Activated naive CD4-positive, alpha-beta T cell treated with anti-CD3 and anti-CD28 coated beads, Interleukin-2, amount 50 U/mL, for 72 hours (primary cell): ENCODE measurements at places on chromosomes 2 and 18. TPM values are rescaled to one million over a fixed set of nuclear protein-coding genes. Genes with fewer than 3 reads are reported as not detected.

- no peak for DNase-seq
Measured at GRCh38 chr18:40494603-40495002, 1460.4 kb upstream of the PIK3C3 start.

DNA sequence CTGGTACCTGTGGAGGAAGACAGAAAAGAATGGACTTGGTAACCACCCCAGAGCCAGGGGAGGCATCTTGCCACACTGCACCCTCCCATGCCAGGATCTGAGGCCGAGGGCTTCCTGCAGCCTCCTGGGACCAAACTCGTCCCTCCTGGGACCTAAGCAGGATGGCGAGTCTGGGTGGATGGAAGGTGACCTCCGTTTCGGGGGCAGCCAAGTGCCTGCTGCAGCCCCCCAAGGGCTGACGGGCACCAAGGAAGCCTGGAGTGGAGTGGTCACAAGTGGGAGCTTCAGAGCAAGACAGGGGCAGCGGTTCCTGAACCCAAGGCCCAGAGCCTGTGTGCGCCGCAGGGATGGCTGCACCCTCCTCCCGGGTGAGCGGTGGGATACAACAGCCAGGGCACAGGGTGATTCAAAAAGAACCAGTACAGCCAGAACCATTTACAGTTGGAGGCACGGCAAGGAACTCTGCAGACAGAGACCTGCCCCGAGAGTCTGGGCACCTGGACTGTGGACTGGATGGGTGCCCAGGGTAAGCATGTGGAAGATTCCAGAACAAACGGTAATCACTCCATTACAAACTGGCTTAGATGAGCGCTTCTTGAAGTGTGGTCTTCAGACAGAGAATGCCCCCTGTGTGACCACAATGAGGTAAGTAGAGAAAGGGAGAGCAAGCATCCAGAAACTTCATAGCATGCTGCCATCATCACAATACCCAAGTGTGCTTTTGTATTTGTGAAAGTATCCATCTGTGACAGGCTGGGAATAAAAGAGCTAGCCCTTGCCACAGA lies 12.1 kb downstream of the HS1BP3 start:
- no peak for DNase-seq

DNA sequence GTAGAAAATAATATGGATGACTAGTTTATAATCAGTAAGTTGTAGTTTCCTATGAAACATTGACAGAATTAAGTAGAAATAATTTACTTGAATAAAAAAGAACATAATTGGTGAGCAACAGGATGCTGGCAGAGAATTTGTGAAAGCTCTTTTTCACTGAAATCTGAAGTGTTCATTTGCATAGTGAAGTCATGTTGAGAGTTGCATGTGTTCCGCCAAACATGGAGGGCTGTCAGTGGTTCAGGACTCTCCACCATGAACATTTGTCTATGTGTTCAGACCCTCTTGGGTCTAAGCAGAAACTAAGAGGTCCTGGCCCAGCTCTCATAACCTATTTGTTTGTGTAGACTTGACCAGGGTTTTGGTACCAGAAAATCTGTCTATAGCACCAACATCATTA lies 182.5 kb upstream of the LINC00305 start:
- DNase-seq = no peak

- no peak for DNase-seq
Measured at GRCh38 chr2:7627583-7627982, 710.4 kb downstream of the RNF144A start.

GRCh38 chr2:234136461-234136860 lies 86.0 kb downstream of the SPP2 start:
- DNase-seq = no peak

- no peak for DNase-seq
Measured at GRCh38 chr2:143622106-143622505, 492.9 kb downstream of the ARHGAP15 start.

DNA sequence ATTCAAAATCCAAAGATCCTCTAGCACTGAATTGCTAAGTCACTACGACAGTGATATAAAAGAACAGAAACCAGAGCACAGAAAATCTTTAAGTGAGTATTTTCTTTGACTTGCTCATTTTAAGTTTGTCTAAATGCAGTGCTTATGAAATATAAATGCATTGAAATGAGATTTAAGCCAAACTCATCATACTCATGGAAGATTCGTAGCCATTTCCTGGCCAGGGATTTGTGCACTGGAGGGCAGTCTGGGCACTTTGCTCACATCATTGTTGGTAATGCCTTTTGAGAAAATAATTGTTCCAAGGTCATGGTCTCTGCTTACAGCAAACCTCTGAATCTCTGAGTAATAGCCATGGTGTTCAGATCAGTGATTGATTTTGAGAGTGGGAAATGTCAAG lies 307.7 kb downstream of the ARHGAP15 start:
- DNase-seq = no peak

GRCh38 chr2:174243812-174244211 lies 4.5 kb downstream of the OLA1 start:
- no peak for DNase-seq

DNA sequence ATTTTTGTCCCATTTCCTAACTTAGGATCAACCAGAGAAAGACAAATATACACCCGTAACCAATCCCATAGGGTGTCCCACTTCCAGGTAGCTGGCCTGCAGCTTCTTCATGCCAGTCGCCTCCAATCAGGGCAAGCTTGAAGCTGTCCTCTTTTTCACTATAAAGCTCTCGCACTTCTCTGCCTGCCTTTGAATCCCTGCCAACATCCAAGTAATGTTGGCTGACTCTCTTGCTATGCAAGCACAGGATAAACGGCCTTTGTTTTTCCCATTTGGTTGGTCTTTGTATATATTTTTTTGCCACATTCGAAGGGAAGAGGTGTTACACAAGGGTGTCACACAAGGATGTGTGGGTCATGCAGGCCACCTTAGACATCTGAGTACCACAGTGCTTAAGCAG lies 388.8 kb downstream of the CBLN2 start:
- DNase-seq = no peak

- no peak for DNase-seq
Measured at GRCh38 chr2:221715523-221716247, 143.6 kb upstream of the EPHA4 start.

DNA sequence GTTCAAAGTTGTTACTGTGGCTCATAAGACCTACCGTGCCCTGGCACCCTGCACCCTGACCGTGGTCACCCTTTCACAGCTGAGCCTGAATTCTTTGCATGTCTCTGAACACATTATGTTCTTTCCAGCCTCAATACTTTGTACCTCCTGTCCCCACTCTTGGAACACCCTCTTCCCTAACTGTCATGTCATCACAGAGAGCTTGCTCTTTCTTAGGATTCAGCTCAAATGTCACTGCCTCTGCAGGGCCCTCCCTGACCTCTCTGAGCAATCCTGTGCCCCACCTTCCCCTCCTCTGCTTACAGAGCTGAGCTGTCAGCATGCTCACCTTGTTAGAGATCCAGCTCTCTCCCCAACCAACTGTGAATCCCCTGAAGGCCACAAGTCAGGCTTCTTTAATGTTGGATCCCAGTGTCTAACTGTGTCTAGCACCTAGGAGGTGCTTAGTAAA lies 15.0 kb downstream of the PRKAG3 start:
- no peak for DNase-seq

GRCh38 chr18:79644006-79644665 lies 35.5 kb upstream of the CTDP1 start:
- DNase-seq = peak; percentile 76

GRCh38 chr2:229901819-229902218 lies 20.0 kb downstream of the TRIP12 start:
- DNase-seq = no peak

DNA sequence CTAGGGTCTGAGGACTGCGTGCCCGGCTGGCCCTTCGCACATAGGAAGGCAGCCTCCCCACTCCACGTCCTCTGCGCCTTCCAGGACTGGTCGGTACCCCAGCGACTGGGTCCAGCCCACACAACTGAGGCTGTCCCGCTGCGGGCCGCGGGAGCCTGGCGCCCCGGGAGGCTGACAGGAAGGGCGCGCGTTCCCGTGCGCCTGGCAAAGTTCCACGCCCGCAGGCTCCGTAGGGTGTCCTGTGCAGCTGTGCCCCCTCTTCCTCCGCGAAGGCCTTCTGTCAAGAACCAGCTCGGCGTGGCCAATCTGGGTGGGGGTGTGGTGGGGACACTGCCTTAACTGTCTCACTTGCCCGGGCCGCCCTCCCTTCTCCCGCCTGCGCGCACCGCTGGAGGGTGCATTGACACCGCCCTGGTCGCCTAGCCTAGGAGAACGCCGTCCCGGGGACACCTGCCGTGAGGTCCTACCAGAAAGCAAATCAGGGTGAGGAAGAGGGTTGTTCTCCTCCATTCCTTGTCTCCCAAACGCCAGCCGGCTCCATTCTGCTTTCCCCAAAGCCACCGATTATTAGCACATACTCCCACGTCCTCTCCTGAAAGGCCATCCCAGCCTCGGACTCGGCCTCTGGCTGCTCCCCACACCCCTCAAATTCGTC lies 618 bp upstream of the LYPD1 start:
- DNase-seq = no peak

DNA sequence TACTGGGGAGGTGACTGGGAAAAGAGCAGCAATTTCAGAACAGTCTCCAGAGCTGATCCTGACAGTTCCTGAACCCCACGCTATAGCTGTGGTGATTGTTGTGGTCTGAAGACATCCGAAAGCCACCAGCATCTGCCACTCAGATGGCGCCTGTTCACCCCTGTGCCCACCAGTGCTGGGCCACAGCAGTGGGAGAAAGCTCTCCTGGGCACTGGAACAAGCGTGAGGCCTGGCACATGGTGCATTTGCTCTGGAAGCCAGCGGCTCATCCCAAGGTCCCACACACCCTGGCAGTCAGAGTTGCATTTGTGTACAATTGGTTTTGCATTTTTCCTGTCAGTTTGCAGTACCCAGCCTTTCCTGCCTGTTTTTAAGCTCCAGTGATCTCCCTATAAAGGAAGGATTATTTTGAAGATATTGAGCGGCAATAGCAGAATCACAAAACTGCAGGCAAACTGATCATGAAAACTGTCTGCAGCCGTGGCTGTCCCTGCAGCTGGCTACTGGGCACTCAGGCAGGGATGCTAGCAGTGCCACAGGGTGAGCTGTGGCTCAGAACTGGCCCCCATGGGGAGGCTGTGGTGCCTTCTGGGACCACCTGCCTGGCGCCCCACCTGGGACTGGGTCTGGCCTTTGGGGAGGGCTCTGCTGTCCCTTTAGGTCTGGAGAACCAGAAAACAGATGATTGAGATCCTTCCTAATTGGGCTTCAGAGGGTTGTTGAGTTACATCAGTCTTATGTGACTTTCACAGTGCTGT lies 30.1 kb downstream of the IMPA2 start:
- no peak for DNase-seq

GRCh38 chr2:137255990-137256389 lies 490.6 kb downstream of the THSD7B start:
- no peak for DNase-seq

GRCh38 chr2:110807522-110807921 lies 75.1 kb downstream of the ACOXL start:
- no peak for DNase-seq

GRCh38 chr2:9552219-9553178 lies 3.1 kb downstream of the ADAM17 start:
- DNase-seq = no peak

DNA sequence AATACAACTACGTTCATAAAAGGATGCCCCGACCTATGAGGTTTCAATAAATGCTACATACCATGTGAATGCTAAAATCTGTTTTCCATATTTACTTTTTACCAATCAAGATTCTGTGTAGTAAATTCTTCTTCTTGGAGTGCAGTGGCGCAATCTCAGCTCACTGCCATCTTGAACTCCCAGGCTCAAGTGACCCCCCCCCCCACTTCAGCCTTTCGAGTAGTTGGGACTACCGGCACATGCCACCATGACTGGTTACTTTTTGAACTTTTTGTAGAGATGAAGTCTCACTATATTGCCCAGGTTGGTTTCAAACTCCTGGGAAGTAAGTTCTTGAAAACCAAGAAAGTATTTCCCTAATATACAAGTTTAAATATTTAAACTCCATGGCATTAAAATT lies 14.4 kb upstream of the USP34 start:
- no peak for DNase-seq

DNA sequence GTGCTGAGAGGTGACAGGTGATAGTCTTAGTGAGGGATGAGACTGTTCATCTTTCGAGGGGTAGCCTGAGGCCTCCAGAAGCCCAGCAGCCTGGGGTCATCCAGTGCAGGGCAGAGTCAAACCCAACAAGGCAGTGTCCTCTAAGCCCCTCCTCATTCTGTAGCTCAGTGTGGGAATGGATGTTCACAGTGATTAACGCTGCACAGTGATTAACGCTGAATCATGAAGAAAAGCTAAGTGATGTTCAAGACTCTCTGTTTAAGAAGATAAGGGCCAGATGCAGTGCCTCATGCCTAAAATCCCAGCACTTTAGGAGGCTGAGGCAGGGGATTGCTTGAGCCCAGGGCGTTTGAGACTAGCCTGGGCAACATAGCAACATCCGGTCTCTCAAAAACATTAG lies 56.3 kb upstream of the LAPTM4A start:
- DNase-seq = no peak

- no peak for DNase-seq
Measured at GRCh38 chr2:42918041-42918440, 125.7 kb upstream of the HAAO start.

GRCh38 chr2:67625690-67626475 lies 228.8 kb downstream of the ETAA1 start:
- DNase-seq = no peak

DNA sequence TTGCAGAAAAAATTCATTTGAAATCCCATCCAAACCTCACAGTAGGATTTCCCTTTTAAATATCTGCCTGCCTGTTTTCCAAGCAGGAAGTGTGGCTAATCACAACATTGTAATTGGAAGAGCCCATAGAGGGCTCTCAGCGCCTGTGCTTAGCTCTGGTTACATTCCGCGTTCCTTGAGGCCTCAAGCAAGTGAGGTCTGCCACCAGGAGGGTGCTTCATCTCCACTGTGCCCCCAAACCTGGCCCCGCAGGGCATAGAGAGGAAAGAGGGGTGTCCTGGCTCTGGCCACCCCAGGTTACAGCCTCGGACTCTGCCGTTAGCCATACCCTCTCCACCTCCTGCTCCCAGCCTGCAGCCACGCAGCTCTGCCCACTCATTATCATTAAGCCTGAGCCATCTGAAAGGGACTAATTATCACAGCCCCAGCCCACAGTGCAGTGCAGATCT lies 214.8 kb downstream of the SP3 start:
- no peak for DNase-seq

Gene SLC9A4
- 0.23 TPM for total RNA-seq

Gene SLC23A3
- total RNA-seq = 1.5 TPM

Gene CPLX4
- total RNA-seq = not detected

Gene FBLN7
- 25.4 TPM for total RNA-seq

Gene KRCC1
- 1.3 TPM for total RNA-seq

Gene DYNAP
- not detected for total RNA-seq

Gene MC2R
- total RNA-seq = not detected

Gene CERKL
- not detected for total RNA-seq

Gene C1QL2
- total RNA-seq = not detected
